ENCODE measurements at places on chromosomes 3 and 15.

GRCh38 chr3:157129803-157130466 is 30.0 kb downstream of the CCNL1 start:
- DNase-seq: no peak

DNA sequence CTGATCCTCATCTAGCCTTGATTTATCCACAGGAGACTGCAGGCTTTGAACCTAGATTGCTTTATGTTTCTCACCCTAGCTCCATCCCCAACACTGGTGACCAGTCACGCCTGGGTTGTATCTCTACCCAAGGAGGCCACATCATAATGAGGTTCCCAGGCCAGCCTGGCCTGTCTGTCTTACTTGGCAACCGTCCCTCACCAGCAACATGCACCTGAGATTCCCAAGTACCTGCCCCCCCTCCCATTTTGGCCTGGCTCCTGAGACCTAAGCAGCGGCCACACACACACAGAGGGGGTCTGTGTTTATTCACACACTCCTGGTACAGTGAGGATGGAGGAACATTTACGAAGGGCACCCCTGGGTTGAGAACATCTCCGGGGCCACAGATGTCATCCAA is 2.4 kb downstream of the CAMK2N2 start:
- DNase-seq: no peak

GRCh38 chr15:64869501-64869900 is 27.8 kb downstream of the PLEKHO2 start:
- no peak for DNase-seq

- no peak for DNase-seq
These were observed 62.0 kb downstream of the SFMBT1 start for GRCh38 chr3:52983828-52984227.
